ENCODE measurements at places on chromosomes 6 and 20.

DNA sequence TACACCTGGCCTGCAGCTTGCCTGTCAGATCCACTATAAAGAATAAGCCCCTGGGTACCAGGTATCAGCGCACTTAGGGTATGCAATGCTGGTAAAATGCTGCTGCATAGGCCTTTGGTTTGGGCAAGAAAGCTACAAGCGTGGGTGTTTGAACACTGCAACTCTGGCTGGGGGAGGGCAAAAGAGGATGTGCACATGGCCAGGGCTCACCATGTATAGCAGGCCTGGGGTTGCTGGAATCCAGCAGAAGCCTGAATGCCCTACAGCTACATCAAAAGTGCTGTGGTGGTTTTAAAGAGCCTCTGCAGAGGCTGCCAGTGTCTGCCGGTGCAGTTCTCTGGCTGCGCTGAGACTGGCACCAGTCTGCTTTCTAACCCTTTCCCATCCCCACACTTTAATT lies 51.7 kb downstream of the UQCC1 start:
- DNase-seq, result no peak

DNA sequence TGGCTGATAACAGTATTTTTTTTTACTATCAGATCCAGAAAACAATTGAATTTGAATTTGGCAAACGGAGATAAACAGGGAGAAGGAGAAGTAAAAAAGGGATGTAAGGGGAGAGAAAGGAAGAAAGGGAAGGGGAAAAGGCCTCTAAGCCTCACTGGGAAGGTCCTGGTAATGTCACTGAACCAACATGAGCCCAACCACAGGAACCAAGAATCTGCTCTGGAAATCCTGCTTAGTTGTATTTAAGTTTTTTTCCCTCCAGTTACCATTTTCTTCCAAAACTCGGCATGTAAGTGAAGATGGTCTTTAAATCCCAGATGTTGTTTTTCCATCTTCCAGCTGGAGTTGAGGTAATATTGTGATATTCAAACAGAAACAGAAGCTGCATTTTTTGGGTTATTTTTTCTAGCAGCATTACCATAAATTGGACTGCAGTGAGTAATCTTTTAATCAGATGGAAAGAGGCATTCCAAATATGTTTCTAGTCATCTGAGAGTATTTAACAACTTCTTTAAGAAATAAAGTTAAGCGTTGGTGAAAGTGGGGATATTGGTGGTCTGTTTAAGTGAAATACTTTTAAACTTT lies 91.1 kb downstream of the TXNDC5 start:
- DNase-seq, result no peak

- DNase-seq, result no peak
Measured at GRCh38 chr6:48564036-48564820, 453.2 kb upstream of the PTCHD4 start.

GRCh38 chr20:22684763-22685443 lies 100.5 kb upstream of the FOXA2 start:
- DNase-seq, result no peak

DNA sequence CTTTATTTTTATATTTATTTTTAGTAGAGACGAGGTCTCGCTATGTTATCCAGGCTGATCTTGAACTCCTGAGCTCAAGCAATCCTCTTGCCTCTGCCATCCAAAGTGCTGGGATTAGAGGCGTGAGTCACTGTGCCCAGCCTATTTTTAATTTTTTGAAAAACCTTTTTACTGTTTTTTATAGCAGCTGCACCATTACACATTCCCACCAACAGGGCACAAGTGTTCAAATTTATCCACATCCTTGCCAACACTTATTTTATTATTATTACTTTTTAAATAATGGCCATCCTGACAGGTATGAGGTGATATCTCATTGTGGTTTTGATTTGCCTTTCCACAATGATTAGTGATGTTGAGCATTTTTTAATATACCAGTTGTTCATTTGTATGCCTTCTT lies 42.5 kb downstream of the PACSIN1 start:
- no peak for DNase-seq

DNA sequence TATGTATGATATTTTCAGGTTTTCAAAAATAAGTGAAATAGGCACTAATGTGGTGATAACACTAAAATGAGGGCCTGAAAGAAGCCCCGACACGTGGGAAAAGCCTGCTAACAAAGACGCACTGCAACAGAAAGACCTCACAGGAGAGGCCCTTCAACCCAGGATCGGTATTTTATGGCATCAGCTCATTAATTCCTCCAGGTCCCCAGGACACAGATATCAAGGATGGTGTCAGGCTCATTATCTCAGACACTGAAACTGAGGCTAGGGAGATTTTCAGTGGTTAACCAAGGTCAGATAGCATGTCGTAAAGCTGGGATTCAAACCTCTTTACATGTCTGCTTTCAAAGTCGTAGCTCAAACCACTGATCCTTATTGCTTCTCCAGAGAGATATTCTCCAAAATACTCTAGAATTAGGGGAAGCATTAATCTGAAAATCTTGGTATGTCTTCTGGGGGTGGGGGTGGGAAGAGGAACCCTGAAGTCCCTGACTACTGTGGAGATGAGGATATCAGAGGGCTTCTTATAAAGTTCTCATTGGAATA lies 64.1 kb downstream of the PPP1R3G start:
- DNase-seq, result no peak

DNA sequence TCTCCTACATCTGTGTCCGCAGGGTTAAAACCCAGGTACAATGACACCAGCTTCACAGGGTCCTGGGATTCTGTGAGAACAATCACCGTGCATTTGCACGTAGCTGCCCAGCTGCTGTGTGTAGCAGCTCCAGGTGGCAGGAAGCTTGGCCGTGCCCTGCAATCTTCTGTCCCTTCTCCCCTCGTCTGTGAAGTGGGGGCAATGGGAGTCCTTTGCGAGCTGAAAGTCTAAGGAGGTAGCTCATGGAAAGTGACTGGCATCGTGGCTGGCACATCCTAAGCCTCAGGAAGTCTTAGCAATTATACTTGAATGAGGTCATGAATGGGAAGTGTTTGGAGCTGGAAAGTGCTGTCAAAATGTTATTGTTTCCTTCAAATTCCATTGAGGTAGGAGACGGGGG lies 137.1 kb downstream of the SMOC2 start:
- DNase-seq, result no peak
